ENCODE measurements at places on chromosomes 11 and 22. TPM values are rescaled to one million over a fixed set of nuclear protein-coding genes. Genes with fewer than 3 reads are reported as not detected.

The ANO5 gene
- polyA plus RNA-seq, result 2.7 TPM

The MMP7 gene
- 10.2 TPM for polyA plus RNA-seq

The CFL1 gene
- polyA plus RNA-seq, result 728 TPM

The SAA4 gene
- polyA plus RNA-seq, result 0.54 TPM

The CTSW gene
- polyA plus RNA-seq, result 0.98 TPM

The C11orf87 gene
- not detected for polyA plus RNA-seq

The GVQW3 gene
- polyA plus RNA-seq, result 1.7 TPM

The AAMDC gene
- 74.5 TPM for polyA plus RNA-seq

The DDX6 gene
- polyA plus RNA-seq, result 33.3 TPM

The BSX gene
- not detected for polyA plus RNA-seq

The TH gene
- polyA plus RNA-seq, result 3.6 TPM

The KDELR3 gene
- 4.7 TPM for polyA plus RNA-seq

The BTBD18 gene
- polyA plus RNA-seq, result not detected

The SCGB1A1 gene
- not detected for polyA plus RNA-seq

The CATSPER1 gene
- polyA plus RNA-seq, result 0.35 TPM

The EFEMP2 gene
- 120 TPM for polyA plus RNA-seq

The FANCF gene
- polyA plus RNA-seq, result 5.6 TPM

The CRYBB3 gene
- not detected for polyA plus RNA-seq

The ACTN3 gene
- 0.18 TPM for polyA plus RNA-seq

The ETS1 gene
- polyA plus RNA-seq, result 35.6 TPM

The SLC29A2 gene
- 2.1 TPM for polyA plus RNA-seq

The PGA4 gene
- 1.1 TPM for polyA plus RNA-seq

The RIMBP3B gene
- 0.05 TPM for polyA plus RNA-seq

The MMP10 gene
- not detected for polyA plus RNA-seq

The GAS2 gene
- polyA plus RNA-seq, result 0.79 TPM

The MPEG1 gene
- polyA plus RNA-seq, result 12.8 TPM

The EMSY gene
- 13.3 TPM for polyA plus RNA-seq

The SLC22A12 gene
- not detected for polyA plus RNA-seq

The MMP11 gene
- polyA plus RNA-seq, result 5.6 TPM

The PKNOX2 gene
- polyA plus RNA-seq, result 4.7 TPM

The PDGFB gene
- 12.3 TPM for polyA plus RNA-seq

The OR51T1 gene
- polyA plus RNA-seq, result not detected

The RFPL1 gene
- polyA plus RNA-seq, result not detected

The MMP13 gene
- polyA plus RNA-seq, result 0.04 TPM

The CCDC116 gene
- polyA plus RNA-seq, result 0.37 TPM

The DAGLA gene
- 2.5 TPM for polyA plus RNA-seq

The L3MBTL2 gene
- 21.7 TPM for polyA plus RNA-seq

The TMEM191C gene
- polyA plus RNA-seq, result 0.80 TPM

The PRCP gene
- polyA plus RNA-seq, result 67.7 TPM

The DEFB131B gene
- not detected for polyA plus RNA-seq

The SLC22A25 gene
- polyA plus RNA-seq, result not detected

The OR52A1 gene
- polyA plus RNA-seq, result not detected

The ANGPTL5 gene
- 0.51 TPM for polyA plus RNA-seq

The RBM4B gene
- polyA plus RNA-seq, result 21.4 TPM

The ATL3 gene
- 34.7 TPM for polyA plus RNA-seq

The LMO2 gene
- 17.0 TPM for polyA plus RNA-seq
